ENCODE measurements at places on chromosomes 3 and 15.

DNA sequence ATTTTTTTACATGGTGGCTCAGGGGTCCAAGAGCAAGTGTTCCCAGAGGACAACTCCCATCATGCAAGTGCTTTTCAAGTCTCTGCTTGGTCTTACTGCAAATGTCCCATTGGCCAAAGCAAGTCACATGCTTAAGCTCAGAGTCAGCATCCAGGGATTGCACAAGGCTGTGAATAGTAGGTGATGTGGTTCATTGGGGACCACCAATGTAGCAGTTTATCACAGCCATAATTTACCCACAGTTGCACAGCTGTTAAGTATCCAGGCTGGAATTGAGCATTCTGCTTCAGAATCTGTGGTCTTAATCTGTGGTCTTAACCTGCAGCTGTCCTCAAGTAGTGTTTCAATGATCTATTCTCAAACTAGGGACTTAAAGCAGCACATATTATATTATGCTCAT, 71.4 kb upstream of the PLCL2 start:
- no peak for DNase-seq

- DNase-seq = no peak
These were observed 29.0 kb downstream of the RASGRP1 start for GRCh38 chr15:38535491-38536200.

DNA sequence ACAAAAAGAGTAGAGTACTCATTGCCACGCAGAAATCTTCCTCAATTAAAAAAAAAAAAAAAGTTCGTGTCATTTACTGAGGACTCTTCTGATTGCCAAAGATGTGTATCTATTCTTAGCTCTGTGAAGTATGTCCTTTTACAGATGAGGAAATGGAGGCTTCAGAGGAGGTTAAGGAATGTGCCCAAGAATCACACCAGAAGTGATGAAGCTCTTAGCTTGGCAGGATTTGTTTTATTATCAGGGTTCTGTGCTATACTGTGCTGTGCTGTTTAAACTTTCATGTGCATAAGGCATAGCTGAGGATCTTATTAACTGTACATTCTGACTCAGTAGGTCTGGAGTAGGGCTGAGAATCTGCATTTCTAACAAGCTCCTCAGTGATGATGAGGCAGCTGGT, 665.2 kb upstream of the ADAMTS9 start:
- DNase-seq = no peak

- DNase-seq = no peak
These were observed 52.7 kb upstream of the GCNT3 start for GRCh38 chr15:59558851-59559250.

DNA sequence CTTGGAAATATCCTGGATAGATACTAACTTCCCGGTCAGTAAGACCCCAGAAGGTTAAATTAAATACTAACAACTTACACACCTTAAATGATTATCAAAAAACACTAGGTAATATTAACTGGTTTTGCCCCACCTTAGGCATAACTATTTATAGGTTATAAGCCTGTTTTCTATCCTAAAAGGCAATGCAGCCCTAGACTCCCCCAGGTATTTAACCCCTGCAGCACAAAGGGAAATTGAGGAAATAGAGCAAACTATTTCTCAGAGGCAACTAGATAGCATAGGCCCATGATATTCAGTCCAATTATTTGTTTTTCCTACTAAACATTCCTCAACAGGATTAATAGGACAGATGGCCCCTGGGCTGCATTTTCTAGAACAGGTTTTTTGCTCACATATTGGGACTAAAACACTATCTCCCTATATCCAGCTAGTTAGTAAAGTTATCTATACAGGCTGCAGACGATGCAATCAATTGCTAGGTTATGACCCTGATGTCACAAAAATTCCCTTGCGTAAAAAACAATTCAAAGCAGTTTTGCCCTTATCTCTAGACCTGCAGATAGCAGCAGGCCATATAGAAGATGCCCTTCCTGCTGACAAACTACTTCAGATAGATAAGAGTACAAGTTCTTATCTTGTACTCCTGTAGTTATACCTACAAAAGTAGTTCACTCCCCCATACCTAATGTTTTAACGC, 221.3 kb downstream of the DTWD1 start:
- DNase-seq = no peak

- no peak for DNase-seq
These were observed 215.6 kb downstream of the CADPS start for GRCh38 chr3:62659660-62660059.

Measured in effector memory CD4-positive, alpha-beta T cell (primary cell).